A549 treated with AZD2906 at 1 μM for 4 hours (cell line): ENCODE measurements at places on chromosomes 7 and 10. TPM values are rescaled to one million over a fixed set of nuclear protein-coding genes. Genes with fewer than 3 reads are reported as not detected.

Gene ADCY1
- 2.1 to 2.5 TPM (median 2.4 TPM) in 5 replicates for total RNA-seq

Gene VWC2
- total RNA-seq, result not detected in 5 replicates

Gene FAM25A
- not detected in 5 replicates for total RNA-seq

Gene ZNF3
- 18.5 to 25.1 TPM (median 19.1 TPM) in 5 replicates for total RNA-seq

Gene ELN
- total RNA-seq, result 0.12 to 0.16 TPM (median 0.14 TPM) in 4 of 5 replicates, not detected in the other

Gene HOXA9
- total RNA-seq, result 0.37 to 0.89 TPM (median 0.53 TPM) in 5 replicates

Gene HOGA1
- total RNA-seq, result 2.7 to 3.4 TPM (median 2.9 TPM) in 5 replicates

Gene UCN3
- not detected in 5 replicates for total RNA-seq

Gene TMEM196
- not detected in 5 replicates for total RNA-seq

Gene RTKN2
- 0.75 to 1.0 TPM (median 0.85 TPM) in 5 replicates for total RNA-seq

Gene ATRNL1
- total RNA-seq, result 0.21 to 0.37 TPM (median 0.32 TPM) in 5 replicates

Gene IMMP2L
- total RNA-seq, result 16.0 to 19.5 TPM (median 18.8 TPM) in 5 replicates

Gene DMBT1
- total RNA-seq, result 0.20 to 0.30 TPM (median 0.24 TPM) in 5 replicates

Gene NUTM2A
- total RNA-seq, result 0.04 to 0.12 TPM (median 0.08 TPM) in 4 of 5 replicates, not detected in the other

Gene CCDC3
- 1.0 to 1.4 TPM (median 1.2 TPM) in 5 replicates for total RNA-seq

Gene NKX1-2
- 0.02 to 0.05 TPM (median 0.03 TPM) in 5 replicates for total RNA-seq

Gene ABCC2
- 99.7 to 121 TPM (median 103 TPM) in 5 replicates for total RNA-seq
